ENCODE measurements at places on chromosomes 16 and 17.

- no peak for DNase-seq
Measured at GRCh38 chr16:48540222-48540900, 69.6 kb downstream of the N4BP1 start.

DNA sequence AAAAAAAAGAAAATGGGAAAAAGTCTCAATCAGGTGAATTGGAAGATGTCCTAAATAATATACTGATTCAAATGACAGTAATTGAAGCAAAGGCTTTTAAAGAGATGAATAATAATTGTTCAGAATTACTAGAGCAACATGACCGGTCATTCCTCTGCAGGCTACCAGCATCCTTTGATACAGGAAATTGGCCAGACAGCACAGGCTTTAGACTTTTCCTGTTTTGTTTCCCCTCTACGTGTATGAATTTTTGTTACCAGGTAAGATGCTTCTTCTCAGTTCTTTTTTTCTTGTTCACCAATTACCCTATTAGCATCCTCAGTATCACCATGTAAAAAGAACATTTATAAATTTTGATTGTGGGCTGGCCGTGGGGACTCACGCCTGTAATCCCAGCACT lies 77.5 kb downstream of the RPGRIP1L start:
- no peak for DNase-seq

GRCh38 chr16:74200921-74201320 lies 95.7 kb upstream of the PSMD7 start:
- no peak for DNase-seq

- no peak for DNase-seq
Measured at GRCh38 chr16:88451586-88452481, 1.2 kb upstream of the ZFPM1 start.
